ENCODE measurements at places on chromosomes 7 and 10.

- DNase-seq = no peak
These were observed 9.2 kb downstream of the GJD4 start for GRCh38 chr10:35614312-35614711.

DNA sequence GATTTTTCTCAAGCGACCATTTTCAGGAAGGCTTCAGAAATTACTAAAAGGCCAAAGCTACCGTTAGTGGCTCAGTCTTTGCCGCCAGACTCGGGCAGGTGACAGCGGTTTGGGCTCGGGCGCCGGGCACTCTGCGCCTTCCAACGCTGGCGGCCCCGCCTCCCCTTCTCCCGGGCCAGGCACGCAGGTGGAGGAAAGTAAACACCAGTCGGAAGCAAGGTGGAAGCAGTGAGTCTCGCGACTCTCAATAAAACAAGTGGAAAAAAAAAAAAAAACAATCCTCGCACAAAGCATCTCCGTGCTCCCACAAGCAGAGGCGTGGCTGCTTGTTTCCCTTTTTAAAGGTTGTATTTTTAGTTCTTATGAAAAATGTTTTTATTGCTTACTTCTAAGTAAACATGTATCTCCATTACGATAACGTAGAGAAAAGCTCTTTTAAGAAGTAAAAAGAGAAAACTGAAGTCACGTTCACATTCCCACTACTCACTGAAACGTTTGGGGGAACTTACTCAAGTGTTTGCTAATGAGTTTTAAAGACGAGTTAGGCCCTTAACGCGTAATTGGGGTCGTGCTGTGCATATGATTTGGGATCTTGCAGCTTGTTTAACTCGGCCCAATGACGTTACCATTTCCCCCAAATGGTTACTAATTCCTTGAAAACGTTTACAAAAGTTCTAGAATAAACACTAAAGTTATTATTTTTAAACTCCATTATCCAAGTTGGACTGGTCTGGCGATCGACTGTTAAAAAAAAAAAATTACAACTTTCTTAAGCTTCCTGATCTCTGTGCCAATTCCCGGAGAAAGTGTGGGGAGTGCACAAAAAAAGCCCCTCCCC, 864 bp downstream of the CDCA7L start:
- DNase-seq = no peak

- DNase-seq = no peak
These were observed 182.2 kb downstream of the ADK start for GRCh38 chr10:74333174-74333573.

- no peak for DNase-seq
These were observed 44.2 kb upstream of the LRRC18 start for GRCh38 chr10:48983648-48984351.

DNA sequence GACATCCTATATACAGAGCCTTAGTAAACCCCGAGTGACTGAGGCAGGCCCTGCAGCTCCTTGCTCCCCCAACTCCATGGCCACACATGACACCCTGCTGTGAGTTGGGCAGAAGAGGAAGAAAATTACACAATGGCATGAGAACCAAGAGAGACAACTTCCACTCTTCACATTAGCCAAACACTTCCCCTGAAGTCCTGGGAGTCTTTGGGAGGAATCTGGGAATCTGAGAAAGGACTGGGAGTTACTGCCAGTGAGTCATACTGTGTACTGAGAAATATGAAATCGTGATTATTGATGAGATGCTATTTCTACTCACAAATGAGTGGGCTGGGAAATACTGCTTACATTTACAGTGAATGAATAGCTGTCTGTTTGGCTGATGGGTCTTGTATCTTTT, 116.6 kb downstream of the SPAG6 start:
- DNase-seq = no peak

GRCh38 chr10:103622286-103622685, 128.8 kb downstream of the NEURL1 start:
- DNase-seq = no peak

GRCh38 chr10:85902051-85902450, 464.5 kb downstream of the GRID1 start:
- no peak for DNase-seq

DNA sequence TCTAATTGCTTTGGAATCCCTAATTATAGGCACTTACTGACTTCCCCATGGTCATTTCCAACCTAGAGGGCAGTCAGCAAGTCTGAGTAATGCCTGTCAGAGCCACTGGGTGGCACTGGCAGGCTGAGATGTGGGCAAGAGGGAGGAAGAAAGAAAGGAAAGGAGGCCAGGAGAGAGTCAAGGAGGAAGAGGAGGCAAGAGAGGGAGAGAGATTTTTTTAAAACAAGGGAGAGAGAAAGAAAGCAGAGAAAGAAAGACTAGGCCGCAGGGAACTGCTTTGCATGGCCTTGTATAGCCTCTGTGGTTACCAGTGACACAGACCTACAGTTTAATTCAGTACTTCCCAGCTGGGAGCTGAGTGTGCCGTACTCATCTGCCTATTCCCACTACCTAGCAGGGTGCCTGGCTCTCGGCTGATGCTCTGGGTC, 210.4 kb upstream of the ADO start:
- peak; percentile 34 for DNase-seq

DNA sequence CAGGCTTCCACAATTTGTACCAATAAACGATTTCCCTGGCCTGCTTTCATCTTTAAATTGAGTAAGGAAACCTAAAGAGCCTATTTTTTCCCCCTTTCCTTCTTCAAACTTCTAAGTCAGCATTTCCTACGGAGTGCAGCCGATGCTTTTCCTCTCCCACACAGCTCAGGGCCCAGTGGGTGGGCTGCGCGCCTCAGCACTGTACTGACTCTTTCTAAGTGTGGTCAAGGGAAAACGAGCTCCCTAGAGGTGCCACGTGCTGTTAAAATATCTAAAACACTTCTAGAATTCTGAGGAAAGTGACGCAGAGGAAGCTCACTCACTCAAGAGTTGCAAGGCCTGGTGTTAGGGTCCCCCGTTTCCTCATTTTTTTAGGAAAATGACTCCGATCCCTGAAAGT, 29.0 kb downstream of the STEAP1B start:
- DNase-seq = no peak

GRCh38 chr7:41385996-41386395, 316.9 kb downstream of the INHBA start:
- DNase-seq = no peak

DNA sequence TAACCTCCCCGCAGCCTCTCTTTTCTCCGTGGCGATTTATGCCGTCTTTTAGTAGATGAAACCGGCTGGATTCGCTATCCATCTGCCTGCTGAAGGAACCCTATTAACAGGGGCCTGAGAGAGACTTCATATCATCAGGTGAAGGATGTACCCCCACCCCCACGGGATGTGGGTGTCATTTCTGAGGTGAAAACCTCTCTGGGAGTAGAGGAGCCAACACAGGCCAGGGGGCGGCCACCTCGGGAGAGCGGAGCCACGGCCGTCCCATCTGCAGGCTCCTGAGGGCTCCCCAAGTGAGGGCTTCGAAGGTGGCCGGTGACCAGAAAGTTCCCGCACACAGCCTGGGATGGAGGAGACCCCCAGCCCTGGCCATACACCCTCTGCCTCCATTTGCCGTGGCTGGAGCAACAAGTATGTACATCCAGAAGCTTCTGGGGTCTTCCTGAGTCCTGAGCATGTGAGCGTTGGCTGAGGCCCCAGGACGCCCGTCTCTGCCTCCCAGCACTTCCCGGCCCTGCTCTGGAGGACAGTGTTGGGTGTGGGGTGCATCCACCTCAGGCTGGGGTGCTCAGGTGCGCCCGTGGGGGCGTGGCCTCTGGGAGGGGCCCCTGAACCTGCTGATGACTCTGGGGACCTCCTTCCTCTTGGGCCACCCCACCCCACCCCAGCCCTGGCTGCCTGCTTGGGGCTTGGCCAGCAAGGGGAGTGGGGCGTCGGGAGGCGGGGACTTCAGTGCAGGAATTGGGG, 84.7 kb downstream of the NKX6-2 start:
- peak; percentile 38 for DNase-seq
